ENCODE measurements at places on chromosomes 1 and 21. TPM values are rescaled to one million over a fixed set of nuclear protein-coding genes. Genes with fewer than 3 reads are reported as not detected.

GRCh38 chr1:23184212-23184934 is 15.7 kb upstream of the LUZP1 start:
- no peak overlapping the region for H3K27ac ChIP-seq
- DNase-seq, result peak; percentile 96
- no peak overlapping the region for H3K4me3 ChIP-seq
- no peaks in the 10 kb centered on the region for H3K4me1 ChIP-seq
- peaks cover 2% of the 10 kb centered on the region for H3K27me3 ChIP-seq
- no peaks in the 10 kb centered on the region for H3K36me3 ChIP-seq

DNA sequence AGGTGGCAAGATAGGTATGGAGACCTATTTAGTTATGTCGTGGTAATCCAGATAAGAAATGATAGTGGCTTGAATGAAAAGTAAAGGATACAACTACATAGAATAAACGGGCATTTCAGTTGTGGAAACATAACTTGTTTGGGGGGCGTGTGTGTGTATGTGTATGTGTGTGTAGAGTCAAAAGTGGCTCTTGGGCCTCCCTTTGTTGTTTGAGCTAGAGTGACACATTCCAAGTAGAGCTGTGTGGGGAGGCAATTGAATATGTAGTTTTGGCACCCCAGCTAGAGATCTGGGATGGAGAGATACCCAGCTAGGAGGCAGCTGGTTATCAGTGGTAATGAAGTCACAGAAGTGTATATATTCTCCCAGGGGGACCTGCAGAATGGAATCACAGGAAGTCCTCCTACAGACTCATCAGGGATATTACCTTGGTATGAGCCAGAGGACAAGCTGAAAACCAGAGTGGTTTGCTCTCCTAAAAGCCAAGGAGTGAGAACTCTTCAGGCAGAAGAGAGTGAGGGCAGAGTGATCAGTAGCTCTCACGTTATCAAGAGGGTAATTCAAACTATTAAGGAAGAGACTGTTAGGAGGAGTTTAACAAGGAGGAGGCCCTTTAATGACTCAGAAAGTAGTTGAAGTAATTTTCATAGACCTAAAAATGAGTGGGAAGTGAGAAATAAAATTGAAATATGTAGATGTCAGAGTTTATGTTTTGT is 5.1 kb downstream of the CR1L start:
- no peak overlapping the region for H3K4me3 ChIP-seq
- H3K27me3 ChIP-seq, result peaks cover 10% of the 10 kb centered on the region
- H3K27ac ChIP-seq, result no peak overlapping the region
- H3K36me3 ChIP-seq, result no peaks in the 10 kb centered on the region

- peaks cover 15% of the 10 kb centered on the region for H3K4me1 ChIP-seq
- H3K36me3 ChIP-seq, result no peaks in the 10 kb centered on the region
- H3K4me3 ChIP-seq, result no peak overlapping the region
- no peaks in the 10 kb centered on the region for H3K27me3 ChIP-seq
- no peak overlapping the region for H3K27ac ChIP-seq
- DNase-seq, result no peak
Measured at GRCh38 chr1:15797614-15798390, 9.6 kb downstream of the UQCRHL start.

Gene ZNF697
- total RNA-seq, result 30.4 TPM

DNA sequence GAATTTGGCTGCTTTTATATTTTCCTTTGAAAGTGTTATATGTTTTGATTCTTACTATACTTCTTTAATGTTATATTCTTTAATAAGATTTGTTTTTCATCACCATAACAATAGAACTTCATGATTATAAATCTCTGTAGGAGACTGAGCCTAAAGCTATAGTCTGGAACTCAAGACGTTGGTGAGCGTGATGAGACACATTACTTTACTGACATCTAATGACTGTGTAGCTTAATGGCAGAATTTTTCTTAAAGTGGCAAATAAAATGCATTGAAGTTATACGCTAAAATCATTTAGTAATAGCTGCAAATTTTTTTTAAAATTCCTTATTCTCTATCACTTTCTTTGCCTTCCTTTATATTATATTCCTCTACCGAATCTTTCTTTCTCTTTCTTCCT is 56.1 kb upstream of the HAO2 start:
- no peak for DNase-seq
- no peak overlapping the region for H3K27ac ChIP-seq
- no peaks in the 10 kb centered on the region for H3K36me3 ChIP-seq
- H3K27me3 ChIP-seq, result no peaks in the 10 kb centered on the region

- no peaks in the 10 kb centered on the region for H3K36me3 ChIP-seq
- peaks cover 16% of the 10 kb centered on the region for H3K4me1 ChIP-seq
Measured at GRCh38 chr1:58249737-58250586, 296.6 kb downstream of the OMA1 start.

DNA sequence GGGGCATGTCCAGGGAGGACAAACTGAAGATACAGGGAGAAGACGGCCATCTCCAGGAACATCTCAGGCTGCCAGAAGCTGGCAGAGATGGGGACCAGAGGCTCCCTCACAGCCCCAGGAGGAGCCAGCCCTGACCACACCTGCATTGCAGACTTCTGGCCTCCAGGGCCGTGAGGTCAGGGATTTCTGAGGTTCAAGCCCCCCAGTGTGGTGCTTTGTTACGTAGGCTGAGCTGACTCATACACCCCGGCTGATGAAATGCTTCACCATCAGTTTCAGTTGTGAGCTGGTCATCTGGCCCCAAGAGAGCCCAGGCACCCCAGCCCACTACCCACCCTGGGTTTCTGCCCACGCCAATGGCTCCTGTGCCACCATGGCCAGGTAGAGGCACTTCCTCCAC is 106.4 kb downstream of the SIK1 start:
- H3K4me1 ChIP-seq, result no peaks in the 10 kb centered on the region
- H3K27me3 ChIP-seq, result no peaks in the 10 kb centered on the region
- no peaks in the 10 kb centered on the region for H3K36me3 ChIP-seq
- DNase-seq, result no peak
- no peak overlapping the region for H3K4me3 ChIP-seq
- no peak overlapping the region for H3K27ac ChIP-seq

- no peak overlapping the region for H3K4me3 ChIP-seq
- no peaks in the 10 kb centered on the region for H3K36me3 ChIP-seq
- no peaks in the 10 kb centered on the region for H3K4me1 ChIP-seq
- DNase-seq, result no peak
- no peaks in the 10 kb centered on the region for H3K27me3 ChIP-seq
Measured at GRCh38 chr1:240646571-240647240, 34.8 kb upstream of the GREM2 start.

Gene RCC1
- total RNA-seq, result 97.4 TPM

DNA sequence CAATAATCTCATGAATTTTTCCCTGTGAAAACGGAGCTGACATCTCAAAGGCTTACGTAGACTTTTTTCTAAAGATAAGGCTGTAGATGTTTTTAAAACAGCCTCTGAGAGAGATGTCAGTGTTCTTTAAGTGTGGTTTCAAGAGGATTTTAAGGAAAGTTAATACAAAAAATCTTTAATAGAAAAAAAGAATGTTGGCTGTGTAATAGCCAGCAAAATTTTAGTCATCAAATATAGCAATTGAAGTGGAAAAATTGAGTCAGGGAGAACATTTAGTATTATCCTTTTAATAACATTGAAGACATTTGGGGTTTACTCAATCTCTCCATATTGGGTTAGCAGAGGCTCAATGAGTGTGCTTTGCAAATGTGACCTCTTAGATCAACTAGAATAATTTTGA is 38.6 kb upstream of the CHRM3 start:
- H3K4me3 ChIP-seq, result no peak overlapping the region
- H3K27ac ChIP-seq, result no peak overlapping the region
- no peaks in the 10 kb centered on the region for H3K4me1 ChIP-seq
- DNase-seq, result no peak

Gene VPS26C
- 91.2 TPM for total RNA-seq

Data from GM23338 (cell line).